HTR-8/SVneo (cell line): ENCODE measurements at places on chromosomes 16 and 17.

DNA sequence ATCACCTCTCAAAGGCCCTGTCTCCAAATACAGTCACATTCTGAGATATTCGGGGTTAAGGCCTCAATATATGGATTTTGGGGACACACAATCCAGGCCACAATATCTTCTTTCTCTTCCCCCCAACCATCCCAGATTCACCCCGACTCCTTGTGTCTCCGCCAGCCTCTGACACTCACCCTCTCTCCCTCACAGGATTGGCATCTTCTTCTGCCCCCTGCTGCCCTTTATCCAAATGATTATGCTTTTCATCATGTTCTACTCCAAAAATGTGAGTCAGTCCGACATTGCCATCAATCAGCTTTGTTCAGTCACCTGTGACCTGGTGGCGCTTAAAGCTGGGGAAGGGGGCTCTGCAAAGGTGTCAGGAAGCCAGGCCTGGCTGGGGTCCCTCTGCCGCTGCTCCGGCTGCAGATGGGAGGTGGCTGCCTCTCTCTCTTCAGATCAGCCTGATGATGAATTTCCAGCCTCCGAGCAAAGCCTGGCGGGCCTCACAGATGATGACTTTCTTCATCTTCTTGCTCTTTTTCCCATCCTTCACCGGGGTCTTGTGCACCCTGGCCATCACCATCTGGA, 35.1 kb downstream of the GDE1 start:
- no peak for DNase-seq

- no peak for DNase-seq
Observed at GRCh38 chr17:36899250-36900159, 37.8 kb upstream of the LHX1 start.

DNA sequence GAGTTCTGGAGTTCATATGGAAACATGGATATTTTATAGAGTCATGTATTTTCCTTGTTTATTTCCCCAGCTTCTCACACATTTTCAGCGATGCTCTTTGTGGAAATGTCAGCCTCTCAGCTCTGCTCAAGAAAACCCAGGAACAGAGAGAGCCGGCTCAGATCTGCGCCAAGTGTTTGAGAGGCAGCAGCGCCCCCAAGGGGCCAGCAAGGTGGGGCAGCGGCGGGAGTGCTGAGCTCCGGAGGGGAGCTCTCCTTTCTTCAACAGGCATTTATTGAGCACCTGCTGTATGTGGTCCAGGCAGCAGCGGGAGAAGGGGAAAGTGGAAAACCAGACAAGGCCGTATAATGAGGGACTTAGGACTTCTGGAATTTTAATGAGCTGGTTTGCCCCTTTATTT, 421.1 kb upstream of the C16orf82 start:
- DNase-seq: no peak

GRCh38 chr17:6780886-6781285, 4.9 kb downstream of the FBXO39 start:
- no peak for DNase-seq

DNA sequence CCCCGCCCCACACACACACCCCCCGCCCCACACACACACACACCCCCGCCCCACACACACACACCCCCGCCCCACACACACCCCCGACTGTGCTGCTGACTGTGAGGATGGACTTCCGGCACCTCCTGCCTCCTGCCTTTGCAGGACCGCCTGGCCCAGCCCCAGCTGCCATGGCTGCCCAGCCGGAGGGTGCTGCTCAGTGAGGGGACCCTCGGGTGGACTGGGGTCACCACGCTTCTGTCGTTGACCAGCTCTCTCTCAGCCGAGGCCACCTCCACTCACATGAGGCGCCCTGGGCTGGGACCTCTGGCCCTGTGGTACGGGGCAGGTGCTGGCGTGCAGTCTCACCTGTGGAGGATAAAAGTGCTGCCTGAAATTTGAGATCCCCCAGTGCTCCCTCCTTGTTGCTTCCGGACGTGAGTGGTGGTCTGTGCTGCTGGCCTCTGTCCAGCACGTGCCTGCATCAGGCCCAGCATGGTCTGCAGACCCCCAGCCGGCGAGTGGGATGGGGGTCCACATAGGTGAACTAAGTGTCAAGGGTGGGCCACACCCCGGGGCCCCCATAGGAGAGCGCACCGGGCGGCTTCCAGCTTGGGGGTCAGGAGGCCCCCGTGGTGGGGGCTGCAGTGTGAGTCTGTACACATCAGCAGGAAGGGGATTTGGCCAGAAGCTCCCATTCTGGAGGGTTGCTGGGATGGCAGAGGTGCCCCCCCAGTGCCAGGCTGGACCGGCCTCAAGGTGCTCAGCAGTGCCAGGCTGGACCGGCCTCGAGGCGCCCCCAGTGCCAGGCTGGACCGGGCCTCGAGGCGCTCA, 11.2 kb downstream of the METRNL start:
- no peak for DNase-seq

GRCh38 chr17:282000-282911, 70.4 kb downstream of the RPH3AL start:
- DNase-seq: no peak

- no peak for DNase-seq
Observed at GRCh38 chr16:2511128-2511800, 2.5 kb upstream of the ATP6V0C start.

GRCh38 chr16:86033016-86033474, 134.1 kb downstream of the IRF8 start:
- DNase-seq: no peak

GRCh38 chr17:76543826-76544545, 4.1 kb downstream of the PRCD start:
- no peak for DNase-seq

- DNase-seq: no peak
Observed at GRCh38 chr16:2432801-2433505, 3.7 kb downstream of the CCNF start.

- no peak for DNase-seq
Observed at GRCh38 chr17:2755891-2756724, 6.7 kb upstream of the CCDC92B start.
